Stimulated activated naive CD4-positive, alpha-beta T cell (primary cell): ENCODE measurements at places on chromosomes 1 and 21.

- DNase-seq, result no peak
Observed at GRCh38 chr1:83028467-83028866, 970.5 kb downstream of the TTLL7 start.

DNA sequence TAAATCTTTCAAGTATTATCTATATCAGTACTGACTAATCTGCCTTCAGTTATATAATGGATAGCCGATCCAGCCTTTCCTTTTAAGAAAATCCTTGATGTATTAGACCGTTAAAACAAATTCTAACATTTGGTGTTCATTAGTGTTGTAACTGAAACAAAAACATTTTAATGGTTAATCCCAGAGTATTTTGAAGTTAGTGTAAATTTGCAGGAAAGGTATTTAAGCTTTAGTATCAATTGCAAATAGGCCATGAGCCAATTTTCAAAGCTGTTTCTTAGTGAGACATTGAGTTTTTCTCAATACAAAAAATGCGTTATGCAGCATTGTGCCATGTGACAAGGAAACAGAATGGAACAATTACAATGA lies 29.6 kb downstream of the DISP1 start:
- no peak for DNase-seq

DNA sequence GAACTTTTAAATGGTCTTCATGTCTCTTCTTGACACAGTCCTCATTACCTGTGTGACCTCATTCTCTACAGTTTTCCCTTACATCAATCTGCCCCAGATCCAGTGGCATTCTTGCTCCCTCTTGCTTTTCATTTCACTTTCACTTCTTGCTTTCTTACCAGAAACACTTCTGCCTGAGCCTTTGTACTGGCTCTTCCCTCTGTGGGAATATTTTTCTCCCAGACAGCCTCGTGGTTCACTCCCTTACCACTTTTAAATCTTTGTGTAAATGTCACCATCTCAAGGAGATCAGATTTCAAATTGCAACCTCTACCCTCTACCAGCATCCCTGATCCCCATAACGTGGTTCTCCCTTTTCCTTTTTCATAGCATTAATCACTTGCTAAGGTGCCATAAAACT lies 73.2 kb downstream of the DISC1 start:
- no peak for DNase-seq

GRCh38 chr1:116415699-116416533 lies 42.9 kb downstream of the ATP1A1 start:
- no peak for DNase-seq

GRCh38 chr1:214458541-214458940 lies 92.9 kb downstream of the PTPN14 start:
- no peak for DNase-seq

- DNase-seq, result peak; percentile 12
Observed at GRCh38 chr1:113391649-113392271, 1.4 kb downstream of the MAGI3 start.
